Activated CD8-positive, alpha-beta T cell treated with anti-CD3 and anti-CD28 coated beads, Interleukin-2, amount 10 ng/mL, durations not matched to agents 7 days and 5 days (primary cell): ENCODE measurements at places on chromosomes 1 and 21. TPM values are rescaled to one million over a fixed set of nuclear protein-coding genes. Genes with fewer than 3 reads are reported as not detected.

The HPCAL4 gene
- 0.55 TPM for total RNA-seq

The PLA2G2D gene
- total RNA-seq = not detected

The ARHGEF19 gene
- total RNA-seq = 11.4 TPM

The LCE1D gene
- total RNA-seq = not detected

The PRKAB2 gene
- total RNA-seq = 9.6 TPM

The PCBP3 gene
- 1.3 TPM for total RNA-seq

The TEX38 gene
- not detected for total RNA-seq

DNA sequence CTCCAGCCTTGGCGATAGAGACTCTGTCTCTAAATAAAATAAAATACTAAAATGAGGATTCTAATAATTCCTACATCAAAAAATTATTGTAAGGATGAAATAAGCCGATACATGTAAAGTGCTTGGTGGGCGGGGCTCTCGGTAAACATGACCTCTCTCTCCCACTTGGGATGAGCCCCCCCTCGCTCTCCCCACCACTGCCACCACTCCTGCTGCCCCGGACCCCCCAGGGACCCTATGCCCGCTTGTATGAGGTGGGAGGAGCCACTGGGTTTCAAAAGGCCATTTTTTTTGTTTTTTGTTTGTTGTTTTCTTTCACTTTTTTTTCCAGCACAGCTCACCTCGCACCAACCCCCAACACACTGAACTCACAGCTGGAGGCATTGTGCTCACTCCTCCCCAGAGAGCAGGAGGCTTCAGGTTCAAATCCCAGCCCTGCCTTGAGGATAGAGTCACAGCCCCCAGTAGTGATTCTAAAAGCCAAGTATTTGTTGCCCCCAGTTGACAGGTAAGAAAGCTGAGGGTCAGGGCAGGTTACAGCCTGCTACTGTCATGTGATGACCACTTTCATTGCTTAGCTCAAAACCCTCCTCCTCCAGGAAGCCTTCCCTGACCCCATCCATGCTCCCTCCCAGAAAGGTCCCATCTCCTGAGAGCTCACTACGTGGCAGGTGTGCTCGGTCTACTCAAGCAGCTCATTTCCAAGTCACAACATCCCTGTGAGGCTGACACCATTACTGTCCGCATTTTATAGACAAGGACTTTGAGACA, 4.2 kb downstream of the SDC3 start:
- no peak for DNase-seq

GRCh38 chr1:20115479-20115878, 3.9 kb downstream of the PLA2G2D start:
- DNase-seq = no peak

GRCh38 chr1:162530307-162530987, 31.1 kb upstream of the UAP1 start:
- DNase-seq = no peak

DNA sequence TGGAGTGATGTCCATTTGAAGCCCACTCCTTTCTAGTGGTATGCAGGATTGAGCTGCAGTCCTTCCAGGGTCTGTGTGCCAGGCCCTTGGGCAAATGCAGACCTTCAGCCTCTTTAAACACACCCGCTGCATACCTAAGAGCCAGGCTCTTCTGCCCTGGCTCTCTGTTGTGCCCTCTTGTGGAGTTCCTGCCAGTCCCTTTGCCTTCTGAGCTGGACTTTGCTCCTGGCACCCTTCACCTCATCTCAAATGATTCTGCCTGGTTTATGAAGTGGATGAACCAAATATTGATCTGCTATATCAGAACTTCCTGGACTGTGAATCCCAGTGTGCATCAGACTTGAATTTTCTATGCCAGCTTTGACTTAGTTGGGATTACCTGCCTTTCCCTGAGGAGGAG, 158.8 kb downstream of the URB2 start:
- no peak for DNase-seq

- peak; percentile 12 for DNase-seq
These were observed 9.2 kb downstream of the PIGM start for GRCh38 chr1:160022330-160023310.

DNA sequence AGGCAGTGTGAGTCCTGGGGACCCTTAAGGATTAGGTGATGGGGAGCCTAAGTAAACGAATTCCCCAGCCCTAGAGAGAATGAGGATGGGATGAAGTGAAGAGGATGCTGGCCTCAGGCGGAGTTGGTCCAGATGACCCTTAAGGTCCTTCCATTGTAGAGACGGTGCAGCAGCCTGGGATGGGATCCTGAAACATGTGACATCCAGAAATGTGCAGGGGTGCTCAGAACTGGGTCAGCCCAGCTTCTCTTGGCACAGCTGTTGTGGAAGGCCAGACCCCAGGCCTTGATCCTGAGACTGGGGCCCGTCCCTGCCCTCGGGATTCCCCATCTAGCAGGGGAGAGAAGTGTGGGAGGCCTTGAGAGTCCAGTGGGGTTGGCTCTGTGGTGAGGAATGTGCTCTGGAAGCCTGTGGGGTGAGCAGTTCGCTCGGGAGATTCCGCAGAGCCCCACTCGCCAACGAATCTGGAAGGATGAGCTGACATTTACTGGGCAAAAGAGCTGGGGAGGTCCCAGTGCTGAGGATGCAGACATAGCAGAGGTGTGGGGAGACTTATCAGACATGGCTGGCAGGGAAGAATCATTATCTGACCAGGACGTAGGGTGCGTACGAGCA, 28.1 kb downstream of the A3GALT2 start:
- DNase-seq = no peak

- no peak for DNase-seq
These were observed 17.0 kb upstream of the OLFML2B start for GRCh38 chr1:162040657-162041056.

- DNase-seq = no peak
These were observed 550 bp upstream of the PCAT6 start for GRCh38 chr1:202810193-202810614.

- no peak for DNase-seq
These were observed 168.7 kb downstream of the GPATCH2 start for GRCh38 chr1:217462159-217462558.

DNA sequence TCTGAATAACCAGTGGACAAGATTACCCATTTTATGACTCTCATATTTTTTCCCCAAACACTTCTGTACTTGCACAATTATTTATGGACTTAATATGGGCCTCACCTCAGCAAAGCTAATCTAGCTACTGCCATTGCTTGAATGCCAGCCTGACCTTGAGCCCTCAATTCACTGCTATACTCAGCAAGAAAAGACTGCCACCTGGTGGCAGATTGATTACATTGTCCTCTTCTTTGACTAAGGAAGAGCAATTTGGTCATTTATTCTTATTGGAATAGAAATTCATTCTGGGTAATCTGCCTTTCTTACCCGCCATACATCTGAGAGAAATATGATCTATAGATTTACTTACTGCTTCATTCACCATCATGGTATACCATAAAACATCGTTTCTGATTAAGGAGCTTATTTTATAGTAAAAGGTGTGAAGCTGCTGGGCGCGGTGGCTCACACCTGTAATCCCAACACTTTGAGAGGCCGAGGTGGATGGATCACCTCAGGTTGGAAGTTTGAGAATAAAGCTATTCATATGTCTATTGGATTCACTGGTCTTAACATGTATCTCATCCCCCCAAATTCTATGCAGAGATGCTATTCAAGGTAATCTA, 32.9 kb upstream of the DIPK1A start:
- peak; percentile 89 for DNase-seq
